Liver (tissue), 10 donors: ENCODE measurements at places on chromosomes 5 and 9. TPM values are rescaled to one million over a fixed set of nuclear protein-coding genes. Genes with fewer than 3 reads are reported as not detected.

The UNC13B gene
- total RNA-seq: 12.5 TPM

The MYMK gene
- total RNA-seq: not detected

The ADAMTS16 gene
- total RNA-seq: 0.84 TPM

The SLC6A3 gene
- not detected for total RNA-seq

The FAM169A gene
- 5.0 TPM for total RNA-seq

- H3K4me3 ChIP-seq: no peak overlapping the region
- DNase-seq: no peak
- no peaks in the 10 kb centered on the region for H3K4me1 ChIP-seq
Observed at GRCh38 chr9:6965566-6965965, 207.8 kb downstream of the KDM4C start.

- peak overlapping the region; percentile 45 for H3K27ac ChIP-seq
- H3K36me3 ChIP-seq: no peaks in the 10 kb centered on the region
- no peak overlapping the region for H3K4me3 ChIP-seq
- no peaks in the 10 kb centered on the region for H3K27me3 ChIP-seq
Observed at GRCh38 chr9:19145881-19146280, 18.6 kb upstream of the PLIN2 start.

GRCh38 chr5:134240421-134240962 lies 14.6 kb upstream of the PPP2CA start:
- H3K4me1 ChIP-seq: peaks cover 4% of the 10 kb centered on the region
- H3K27ac ChIP-seq: no peak overlapping the region
- H3K27me3 ChIP-seq: no peaks in the 10 kb centered on the region
- no peaks in the 10 kb centered on the region for H3K36me3 ChIP-seq
- DNase-seq: no peak

GRCh38 chr9:126722252-126722921 lies 82.5 kb upstream of the ZBTB43 start:
- no peak for DNase-seq
- no peak overlapping the region for H3K27ac ChIP-seq
- H3K4me3 ChIP-seq: peak overlapping the region; percentile 57
- peaks cover 4% of the 10 kb centered on the region for H3K4me1 ChIP-seq

GRCh38 chr9:83342731-83343130 lies 195.5 kb downstream of the FRMD3 start:
- DNase-seq: no peak
- no peaks in the 10 kb centered on the region for H3K4me1 ChIP-seq
- H3K36me3 ChIP-seq: no peaks in the 10 kb centered on the region

DNA sequence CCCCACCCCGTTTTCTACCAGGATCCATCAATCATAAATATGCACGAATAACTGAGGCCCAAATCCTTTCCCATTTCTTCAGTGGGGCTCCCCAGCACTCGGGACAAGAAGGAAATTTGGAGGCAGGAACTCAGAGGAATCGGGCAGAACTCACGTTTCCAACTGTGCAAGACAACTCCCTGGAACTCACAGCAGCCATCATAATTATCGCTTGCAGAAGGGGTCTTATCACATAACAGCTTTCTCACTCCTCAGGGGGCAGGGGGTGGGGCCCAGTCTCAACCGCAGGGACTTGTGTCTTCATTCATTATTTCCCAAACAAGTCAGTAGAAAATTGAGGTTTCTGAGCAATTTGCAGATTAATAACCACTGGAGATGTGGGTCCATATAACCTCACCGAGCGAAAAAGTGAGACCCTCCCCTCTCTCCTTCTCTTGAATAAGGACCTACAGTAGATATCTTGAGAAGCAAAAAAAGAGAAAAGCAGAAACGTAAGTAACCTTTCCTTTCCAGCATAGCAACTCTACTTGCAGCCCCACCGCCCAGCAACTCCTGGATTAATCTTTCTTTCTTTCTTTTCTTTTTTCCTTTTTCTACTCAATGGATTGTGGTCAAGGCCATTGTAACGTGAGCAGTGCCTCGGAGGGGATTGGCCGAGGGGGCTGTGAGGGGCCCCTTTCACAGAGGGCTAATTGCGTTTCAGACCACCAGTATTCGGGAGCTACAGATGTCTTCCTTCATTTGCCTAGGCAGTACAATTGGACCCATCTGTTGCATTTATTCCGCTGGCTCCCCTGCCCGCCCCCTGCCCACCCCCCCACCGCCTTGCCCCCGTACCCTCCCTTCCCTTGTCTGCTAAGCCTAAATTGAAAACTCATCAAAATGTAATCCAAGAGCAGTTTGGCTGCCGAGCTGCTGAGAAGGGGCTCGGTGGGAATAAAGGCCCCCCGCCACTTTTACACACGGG lies 24.7 kb upstream of the TIFAB start:
- peak; percentile 53 for DNase-seq
- no peaks in the 10 kb centered on the region for H3K36me3 ChIP-seq
- H3K27me3 ChIP-seq: peaks cover 2% of the 10 kb centered on the region
- H3K27ac ChIP-seq: no peak overlapping the region
- no peaks in the 10 kb centered on the region for H3K4me1 ChIP-seq

DNA sequence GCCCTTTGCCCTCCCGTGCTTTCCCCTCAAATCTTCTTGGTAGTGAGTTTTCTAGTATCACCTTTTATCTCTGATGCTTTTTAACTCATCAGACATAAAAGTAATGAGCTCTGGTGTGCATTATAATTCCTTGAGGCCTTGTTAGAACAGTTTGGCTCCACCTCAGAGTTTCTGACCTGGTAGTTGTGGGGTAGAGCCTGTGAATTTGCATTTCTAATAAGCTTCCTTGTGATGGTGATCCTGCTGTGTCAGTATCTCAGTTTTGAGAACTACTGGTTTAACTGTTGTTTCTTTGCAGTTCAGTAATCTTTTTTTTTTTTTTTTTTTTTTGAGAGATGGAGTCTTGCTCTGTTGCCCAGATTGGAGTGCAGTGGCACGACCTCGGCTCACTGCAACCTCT lies 31.1 kb downstream of the UBE2D2 start:
- peaks cover 2% of the 10 kb centered on the region for H3K36me3 ChIP-seq
- no peak for DNase-seq
- no peak overlapping the region for H3K27ac ChIP-seq
- H3K4me1 ChIP-seq: peaks cover 2% of the 10 kb centered on the region
- no peak overlapping the region for H3K4me3 ChIP-seq

DNA sequence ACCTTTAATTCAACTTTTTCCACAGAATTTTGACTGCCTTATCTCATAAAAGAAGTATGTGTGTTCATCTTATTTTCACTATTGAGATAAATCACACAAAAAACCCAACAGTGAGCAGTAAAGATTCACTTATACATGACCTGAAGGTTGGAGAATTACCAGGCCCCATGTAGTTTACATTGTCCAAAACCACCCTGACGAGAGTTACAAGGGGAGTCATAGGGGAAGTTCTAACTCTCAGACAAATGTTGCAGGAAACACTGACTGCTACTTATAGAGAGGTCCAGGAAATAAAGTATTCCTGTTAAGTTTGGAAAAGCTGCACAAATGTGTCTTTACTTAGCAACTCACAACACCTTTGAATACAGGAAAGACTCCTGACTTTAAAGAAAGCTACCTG lies 14.1 kb downstream of the SPATA9 start:
- no peak overlapping the region for H3K4me3 ChIP-seq
- no peak overlapping the region for H3K27ac ChIP-seq
- no peaks in the 10 kb centered on the region for H3K36me3 ChIP-seq
- H3K27me3 ChIP-seq: no peaks in the 10 kb centered on the region

GRCh38 chr5:36147681-36148080 lies 4.0 kb downstream of the LMBRD2 start:
- no peak overlapping the region for H3K4me3 ChIP-seq
- H3K27me3 ChIP-seq: no peaks in the 10 kb centered on the region
- DNase-seq: no peak

DNA sequence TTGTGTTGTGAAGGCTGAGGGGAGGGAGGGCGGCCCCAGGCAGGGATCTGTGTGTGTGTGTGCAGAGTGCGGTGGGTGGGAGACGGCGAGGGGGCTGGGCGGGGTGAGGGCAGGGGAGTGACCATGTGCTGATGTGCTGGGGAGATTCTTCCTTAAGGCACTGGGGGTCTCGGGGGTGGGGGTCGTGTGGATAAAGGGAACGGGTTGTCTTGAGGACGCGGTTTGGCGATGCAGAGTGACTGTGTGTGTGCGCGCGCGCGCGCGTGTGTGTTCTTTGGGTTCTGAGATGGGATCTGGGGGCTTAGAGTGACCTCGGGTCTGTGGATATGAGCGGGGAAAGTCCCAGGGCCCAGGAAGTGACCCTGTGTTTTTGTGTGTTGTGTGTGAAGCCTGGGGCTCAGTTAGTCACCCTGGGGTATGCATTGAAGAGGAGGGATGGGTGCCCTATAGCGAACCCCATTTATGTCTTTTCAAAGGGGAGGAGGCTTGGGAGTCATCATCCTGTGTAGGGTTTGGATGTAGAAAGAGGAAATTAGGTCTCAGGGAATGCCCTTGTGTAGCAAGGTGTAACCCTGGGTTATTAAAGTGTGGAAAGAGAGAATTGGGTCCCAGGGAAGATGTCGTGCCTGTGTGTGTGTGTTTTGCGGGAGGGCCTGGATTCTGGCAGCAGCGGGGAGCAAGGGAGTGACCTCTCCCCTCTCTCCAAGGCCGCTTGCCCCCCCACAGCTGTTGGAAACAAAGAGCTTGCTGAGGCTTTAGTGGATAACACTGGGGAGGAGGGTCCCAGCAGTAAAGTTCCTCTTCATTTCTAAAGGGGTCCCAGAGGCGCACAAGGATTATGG lies 1.4 kb downstream of the TMEFF1 start:
- H3K4me3 ChIP-seq: peak overlapping the region; percentile 75
- H3K27ac ChIP-seq: no peak overlapping the region
- DNase-seq: no peak
- peaks cover 6% of the 10 kb centered on the region for H3K27me3 ChIP-seq
- H3K4me1 ChIP-seq: peaks cover 4% of the 10 kb centered on the region
- no peaks in the 10 kb centered on the region for H3K36me3 ChIP-seq

- DNase-seq: no peak
- peaks cover 22% of the 10 kb centered on the region for H3K4me1 ChIP-seq
- peaks cover 5% of the 10 kb centered on the region for H3K36me3 ChIP-seq
- no peaks in the 10 kb centered on the region for H3K27me3 ChIP-seq
Observed at GRCh38 chr5:113115061-113115460, 138.5 kb downstream of the DCP2 start.

DNA sequence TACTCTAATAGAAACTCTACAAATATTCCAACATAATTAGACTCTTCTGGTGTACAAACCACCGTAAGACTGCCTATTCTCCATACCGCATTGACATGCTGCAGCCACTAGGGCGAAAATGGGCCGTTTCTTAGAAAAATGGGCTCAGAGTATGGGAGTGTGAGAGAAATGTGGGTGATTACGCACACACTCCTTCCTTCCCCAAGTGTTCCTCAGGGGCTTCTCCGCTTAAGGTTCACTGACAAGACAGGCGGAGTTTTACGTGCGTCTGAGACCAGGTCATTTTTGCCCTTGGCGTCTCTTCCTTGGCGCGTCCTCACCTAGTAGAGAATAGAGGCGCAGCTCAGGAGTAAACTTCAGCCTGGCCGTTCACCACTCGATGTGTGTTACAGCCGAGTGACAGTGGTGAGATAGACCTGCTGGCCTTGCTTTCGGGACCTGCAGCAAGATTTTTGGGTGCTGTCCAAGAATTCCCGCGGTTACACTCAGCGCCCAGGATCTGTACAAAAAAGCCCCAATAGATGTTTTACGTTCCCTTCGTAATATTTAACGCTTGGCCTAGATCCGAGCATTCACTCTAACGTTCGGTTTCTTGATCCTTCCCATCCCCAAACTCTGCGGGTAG lies 1.8 kb upstream of the NTRK2 start:
- H3K36me3 ChIP-seq: no peaks in the 10 kb centered on the region
- peaks cover 31% of the 10 kb centered on the region for H3K4me1 ChIP-seq
- no peak overlapping the region for H3K27ac ChIP-seq
- H3K4me3 ChIP-seq: peak overlapping the region; percentile 48

- H3K4me1 ChIP-seq: no peaks in the 10 kb centered on the region
- no peak for DNase-seq
- H3K4me3 ChIP-seq: no peak overlapping the region
- H3K27ac ChIP-seq: no peak overlapping the region
Observed at GRCh38 chr9:27880635-27881034, 307.4 kb upstream of the C9orf72 start.

DNA sequence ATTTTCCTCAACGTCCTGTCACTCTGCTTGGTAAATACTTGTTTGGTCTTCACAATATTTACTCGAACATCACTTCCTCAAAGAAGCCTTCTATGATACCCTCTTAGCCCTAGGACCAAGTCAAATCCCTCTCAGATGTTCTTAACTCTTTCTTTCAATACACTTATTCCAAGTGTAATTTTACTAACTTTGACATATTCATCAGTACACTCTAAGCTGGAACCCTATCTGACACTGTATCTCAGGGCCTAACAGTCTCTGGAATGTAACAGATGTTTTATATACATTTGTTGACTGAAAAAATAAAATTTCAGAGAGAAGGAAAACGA lies 19.6 kb downstream of the SIL1 start:
- no peaks in the 10 kb centered on the region for H3K27me3 ChIP-seq
- no peak for DNase-seq
- H3K4me3 ChIP-seq: no peak overlapping the region

DNA sequence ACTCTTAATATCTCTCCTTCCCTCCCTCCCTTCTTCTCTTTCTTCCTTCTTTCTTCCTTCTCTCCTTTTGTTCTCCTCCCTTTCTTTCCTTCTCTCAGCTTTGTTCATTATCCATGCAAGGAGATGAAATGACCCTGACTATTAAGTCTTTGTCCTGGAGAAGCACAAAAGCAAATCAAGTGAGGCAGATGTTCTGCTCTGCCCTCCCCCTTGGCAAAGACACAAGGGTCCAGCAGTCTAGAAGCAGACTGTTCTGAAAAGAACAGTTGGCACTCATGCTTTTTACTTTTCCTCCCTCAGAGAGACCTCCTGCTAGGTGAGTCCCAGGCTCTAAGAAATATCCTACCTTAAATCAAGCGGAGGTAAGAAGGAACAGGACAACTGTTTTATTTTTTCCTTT lies 1067.6 kb upstream of the DMAC1 start:
- no peaks in the 10 kb centered on the region for H3K27me3 ChIP-seq
- no peak overlapping the region for H3K4me3 ChIP-seq
- DNase-seq: no peak
- no peak overlapping the region for H3K27ac ChIP-seq

GRCh38 chr9:14212077-14212476 lies 101.9 kb downstream of the NFIB start:
- H3K4me1 ChIP-seq: peaks cover 46% of the 10 kb centered on the region
- no peak for DNase-seq
- H3K27ac ChIP-seq: peak overlapping the region; percentile 62
- no peak overlapping the region for H3K4me3 ChIP-seq

- H3K27ac ChIP-seq: no peak overlapping the region
- H3K36me3 ChIP-seq: no peaks in the 10 kb centered on the region
- no peak overlapping the region for H3K4me3 ChIP-seq
- H3K4me1 ChIP-seq: no peaks in the 10 kb centered on the region
- DNase-seq: no peak
Observed at GRCh38 chr5:82222597-82223574, 55.3 kb downstream of the RPS23 start.
